ENCODE measurements at places on chromosomes 11 and 22.

- no peak for DNase-seq
Observed at GRCh38 chr22:22943521-22944267, 56.1 kb downstream of the IGLL5 start.

GRCh38 chr22:25765016-25765367 is 23.0 kb downstream of the MYO18B start:
- no peak for DNase-seq

GRCh38 chr22:26740253-26740652 is 82.9 kb downstream of the MIAT start:
- no peak for DNase-seq

- DNase-seq, result peak; percentile 43
Observed at GRCh38 chr11:116513894-116514293, 258.9 kb downstream of the BUD13 start.

GRCh38 chr11:128343135-128343514 is 244.2 kb downstream of the ETS1 start:
- DNase-seq, result no peak

DNA sequence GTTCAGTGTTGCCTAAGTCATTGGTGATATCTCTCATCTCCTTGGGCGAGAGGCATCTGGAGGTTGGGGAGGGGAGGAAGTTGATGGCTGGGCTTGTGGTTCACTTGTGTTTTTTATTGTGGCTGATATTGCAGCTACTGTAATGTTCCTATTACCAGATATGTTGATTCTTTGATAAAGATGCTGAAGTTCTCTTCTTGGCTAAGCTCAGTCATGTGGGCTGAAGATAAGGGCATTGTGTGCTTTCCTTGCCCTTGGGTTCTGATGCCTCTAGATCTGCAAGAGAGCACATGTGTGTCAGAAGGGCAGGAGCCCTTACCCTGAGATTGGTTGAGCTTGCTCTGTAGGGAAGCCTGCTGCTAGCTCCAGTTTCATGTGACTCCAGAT is 12.0 kb downstream of the STX3 start:
- no peak for DNase-seq

All from AG10803 (cell line).